BJ (cell line): ENCODE measurements at places on chromosomes 12 and 14. TPM values are rescaled to one million over a fixed set of nuclear protein-coding genes. Genes with fewer than 3 reads are reported as not detected.

DNA sequence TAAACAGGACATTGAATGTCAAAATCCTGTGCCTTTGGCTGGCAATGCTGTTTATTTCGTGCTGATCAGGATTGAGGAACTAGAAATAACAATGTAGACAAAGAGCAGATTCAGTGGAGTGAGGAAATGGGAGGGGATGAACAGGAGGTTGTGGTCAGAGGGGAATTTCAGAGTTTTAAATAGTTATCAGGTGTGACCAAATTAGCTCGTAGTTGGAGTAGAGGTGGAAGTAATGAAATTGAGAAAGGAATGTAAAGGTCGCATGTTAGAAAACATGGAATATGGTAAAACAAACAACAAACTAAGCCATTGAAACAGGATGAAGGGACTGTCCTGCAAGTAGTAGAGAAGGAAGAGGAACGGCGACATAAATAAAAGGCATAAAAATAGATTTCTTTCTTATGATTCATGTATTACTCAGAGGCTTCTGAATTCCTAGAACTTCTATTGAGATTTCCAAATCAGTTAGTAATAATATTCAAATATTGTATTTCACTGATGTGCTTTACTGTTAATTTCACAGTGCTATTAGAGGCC lies 9.5 kb upstream of the SAV1 start:
- no peak for DNase-seq

Gene KDM2B
- 7.9 and 15.0 TPM in 2 replicates for polyA plus RNA-seq

Gene SLC15A4
- polyA plus RNA-seq = 21.8 and 23.8 TPM in 2 replicates

GRCh38 chr14:49642163-49642562 lies 7.1 kb upstream of the DNAAF2 start:
- no peak for DNase-seq

Gene NID2
- 253 and 279 TPM in 2 replicates for polyA plus RNA-seq

GRCh38 chr14:43418324-43418723 lies 1088.8 kb downstream of the FSCB start:
- no peak for DNase-seq

DNA sequence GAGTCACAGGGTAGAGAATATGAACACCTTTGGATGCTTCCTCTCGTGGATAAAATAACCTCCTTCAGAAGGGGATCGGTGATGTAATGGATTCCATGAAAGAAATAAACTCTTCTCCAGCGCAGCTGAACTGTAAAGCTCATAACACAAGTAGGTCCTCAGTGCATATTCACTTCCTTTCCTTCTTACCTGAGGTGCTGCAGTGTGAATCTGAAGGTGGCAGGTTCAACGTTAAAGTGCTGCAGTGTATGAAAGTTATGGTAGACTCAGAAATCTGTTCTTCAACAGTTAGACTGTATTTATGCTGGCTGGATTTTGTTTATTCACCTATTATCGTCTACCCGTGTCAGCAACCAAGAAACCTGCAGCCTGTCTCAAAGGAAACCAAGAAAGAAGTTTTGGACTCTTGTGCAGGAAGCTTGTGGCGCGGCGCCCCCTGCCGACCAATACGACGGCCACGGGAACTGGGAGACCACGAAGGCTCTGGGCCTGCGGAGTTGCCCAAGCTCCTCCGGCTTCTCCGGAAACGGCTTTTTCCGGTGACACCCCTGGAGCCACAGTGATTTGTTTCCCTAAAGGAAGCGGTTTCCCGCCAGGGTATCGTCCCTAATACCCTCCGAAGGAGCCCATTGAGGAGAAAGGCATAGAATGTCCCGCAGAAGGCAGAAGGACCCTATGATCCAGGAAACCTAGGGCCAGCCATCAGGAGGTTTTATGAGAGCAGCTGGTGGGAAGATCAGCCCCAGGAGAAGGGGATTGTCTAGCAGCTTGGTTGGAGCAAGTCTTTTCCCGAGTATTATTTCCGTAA lies 17.6 kb upstream of the RNASE3 start:
- DNase-seq = no peak

Gene ZBTB42
- 1.9 and 2.7 TPM in 2 replicates for polyA plus RNA-seq

Gene RERG
- polyA plus RNA-seq = 0.04 TPM in 1 of 2 replicates, not detected in the other

Gene CEP83
- polyA plus RNA-seq = 5.4 and 5.7 TPM in 2 replicates

DNA sequence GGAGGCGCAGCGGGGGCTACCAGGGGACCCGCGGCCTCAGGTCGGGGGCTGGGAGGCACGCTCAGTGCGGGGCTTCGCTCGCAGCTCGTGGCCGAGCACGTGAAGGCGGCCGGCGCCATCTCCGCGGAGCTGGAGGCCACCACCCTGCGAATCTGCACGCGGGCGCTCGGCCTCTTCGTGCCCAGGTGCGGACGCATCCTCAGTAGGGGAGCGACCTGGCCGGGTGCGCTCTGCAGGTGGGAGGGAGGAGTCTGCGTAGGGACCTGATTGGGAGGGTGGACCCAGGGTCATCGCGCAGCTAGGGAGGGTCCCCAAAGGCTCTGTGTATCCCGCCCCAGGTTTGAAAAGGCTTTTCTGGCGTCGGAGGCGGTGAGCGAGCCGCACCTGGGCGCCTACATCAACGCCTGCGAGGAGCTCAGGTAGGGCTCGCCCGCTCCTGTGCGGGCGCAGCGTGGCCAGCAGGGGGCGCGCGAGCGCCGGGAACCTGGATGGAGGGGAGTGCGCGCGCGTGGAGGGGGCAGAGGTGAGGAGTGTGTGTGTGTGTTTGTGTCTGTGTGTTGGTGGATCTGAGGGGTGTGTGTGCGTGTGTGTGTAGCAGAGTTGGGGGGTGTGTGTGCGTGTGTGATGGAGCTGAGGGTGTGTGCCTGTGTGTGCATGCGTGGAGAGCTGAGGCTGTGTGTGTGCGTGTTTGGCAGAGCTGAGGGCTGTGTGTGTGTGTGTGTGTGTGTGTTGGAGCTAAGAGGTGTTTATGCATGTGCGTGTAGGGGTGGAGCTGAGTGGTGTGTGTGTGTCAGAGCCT lies 10.3 kb downstream of the EXOC3L4 start:
- no peak for DNase-seq

GRCh38 chr14:76490735-76491134 lies 114.8 kb downstream of the ESRRB start:
- no peak for DNase-seq

GRCh38 chr14:34404416-34404815 lies 57.6 kb downstream of the SPTSSA start:
- no peak for DNase-seq

DNA sequence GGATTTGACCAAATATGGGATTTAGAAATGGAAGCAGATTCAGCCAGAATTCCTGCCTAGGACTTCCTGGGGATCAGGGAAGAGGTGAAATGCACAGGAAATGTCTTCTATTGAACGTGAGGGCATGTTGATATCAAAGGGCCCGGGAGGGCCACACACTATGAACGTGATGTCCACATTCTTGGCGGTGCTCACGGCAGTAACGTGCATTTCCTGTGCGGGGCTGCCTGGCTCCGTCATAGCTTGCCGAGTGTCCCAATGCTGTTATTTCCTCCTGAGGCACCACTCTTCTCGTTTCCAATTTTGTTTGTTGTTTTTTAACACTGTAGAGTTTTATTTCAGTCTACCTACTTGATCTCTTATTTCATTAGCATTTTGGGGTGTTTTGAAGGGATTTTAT lies 67.3 kb downstream of the ZNF664 start:
- no peak for DNase-seq

Gene FIGNL2
- polyA plus RNA-seq = 0.01 TPM in 1 of 2 replicates, not detected in the other

DNA sequence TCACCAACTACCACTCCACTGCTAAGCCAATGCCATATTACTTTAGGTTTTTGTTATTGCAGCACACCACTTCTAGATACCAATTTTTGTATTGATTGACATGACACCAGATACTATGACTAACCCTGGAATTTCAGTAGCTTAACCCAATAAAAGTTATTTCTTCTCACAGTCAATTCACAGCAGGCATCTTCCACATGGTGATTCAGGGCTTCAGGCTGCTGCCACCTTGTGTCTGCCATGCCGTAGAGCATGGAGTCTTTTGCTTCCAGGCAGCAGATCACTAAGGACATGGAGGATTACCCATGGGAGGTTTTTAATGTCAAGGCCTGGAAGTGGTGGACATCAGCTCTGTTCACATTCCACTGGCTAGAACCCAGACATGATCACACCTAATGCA lies 56.4 kb upstream of the LTA4H start:
- no peak for DNase-seq

GRCh38 chr14:59199614-59200013 lies 11.1 kb downstream of the DAAM1 start:
- DNase-seq = no peak

Gene PCED1B
- 4.8 and 7.8 TPM in 2 replicates for polyA plus RNA-seq

Gene ITGB7
- polyA plus RNA-seq = 0.59 and 0.63 TPM in 2 replicates

- DNase-seq = no peak
Measured at GRCh38 chr14:100027771-100028490, 37.3 kb upstream of the EVL start.

DNA sequence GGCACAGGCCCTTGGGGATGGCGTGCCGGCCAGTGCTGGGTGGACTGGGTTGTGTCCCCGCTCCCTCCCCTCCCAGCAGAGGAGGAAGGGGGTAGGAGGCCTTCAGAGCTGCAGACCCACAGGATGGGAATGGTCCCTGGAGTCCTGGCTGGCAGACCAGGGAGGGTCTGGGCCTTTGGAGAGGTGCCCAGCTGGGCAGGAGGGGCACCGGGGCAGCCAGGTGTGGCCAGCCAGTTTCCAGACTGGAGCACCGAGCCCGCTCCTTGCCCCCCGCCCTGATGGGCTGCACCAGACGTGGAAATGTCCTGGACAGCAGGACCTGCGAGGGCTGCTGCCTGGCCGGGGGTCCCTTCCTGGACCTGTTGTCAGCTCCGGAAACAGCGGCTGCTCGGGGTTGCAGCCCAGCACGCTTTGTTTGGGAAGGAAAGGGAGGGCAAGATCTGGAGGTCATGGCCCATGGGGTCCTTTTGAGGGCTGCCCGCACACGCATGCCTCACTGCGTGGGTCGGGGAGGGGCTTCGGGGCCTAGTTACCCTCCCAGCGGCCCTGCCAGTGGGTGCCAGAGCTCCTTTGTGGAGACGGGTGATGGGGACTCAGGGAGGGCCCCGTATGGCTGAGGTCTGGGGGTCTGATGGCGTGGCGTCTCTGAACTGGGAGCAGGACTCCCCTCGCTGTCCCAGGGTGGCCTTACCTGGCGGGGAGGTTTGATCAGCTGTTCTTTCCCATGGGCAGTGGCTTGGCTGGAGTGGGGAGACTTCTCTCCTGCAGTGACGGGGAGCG lies 9.1 kb downstream of the KIF26A start:
- DNase-seq = no peak

Gene MGAT2
- polyA plus RNA-seq = 24.1 and 35.2 TPM in 2 replicates

Gene RASSF9
- 0.09 and 0.16 TPM in 2 replicates for polyA plus RNA-seq

- DNase-seq = no peak
Measured at GRCh38 chr14:77248666-77249065, 22.3 kb downstream of the NGB start.

GRCh38 chr12:113980537-113981337 lies 14.6 kb upstream of the RBM19 start:
- DNase-seq = no peak

- no peak for DNase-seq
Measured at GRCh38 chr14:51867741-51868140, 7.3 kb downstream of the GNG2 start.

Gene NTN4
- polyA plus RNA-seq = 364 and 582 TPM in 2 replicates
